ENCODE measurements at places on chromosomes 16 and 17.

DNA sequence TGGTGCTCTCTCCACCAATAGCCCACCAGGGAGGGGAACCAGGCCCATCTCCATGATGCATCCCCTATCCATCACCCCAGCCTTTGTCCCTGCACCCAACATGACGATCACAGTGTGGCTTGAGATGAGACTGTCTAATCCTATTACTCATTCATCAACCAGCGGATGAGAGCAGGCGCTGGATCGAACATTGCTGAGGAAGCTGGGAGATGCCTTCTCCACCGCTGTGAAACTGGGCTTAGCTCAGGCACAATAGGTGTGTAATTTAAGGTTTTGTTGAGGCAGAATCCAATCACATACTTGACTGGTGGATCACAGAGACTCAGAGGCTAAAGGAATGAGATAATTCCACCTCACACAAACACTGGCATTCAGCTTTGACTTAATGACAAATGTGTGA is 64.6 kb upstream of the IRX3 start:
- no peak overlapping the region for H3K27ac ChIP-seq
- no peak for DNase-seq
- H3K4me1 ChIP-seq, result no peaks in the 10 kb centered on the region
- H3K4me3 ChIP-seq, result no peak overlapping the region

GRCh38 chr16:73172973-73173709 is 125.2 kb upstream of the ZFHX3 start:
- H3K4me3 ChIP-seq, result no peak overlapping the region
- no peaks in the 10 kb centered on the region for H3K27me3 ChIP-seq
- H3K27ac ChIP-seq, result no peak overlapping the region
- no peaks in the 10 kb centered on the region for H3K36me3 ChIP-seq

- no peaks in the 10 kb centered on the region for H3K4me1 ChIP-seq
- no peak overlapping the region for H3K27ac ChIP-seq
- DNase-seq, result no peak
- H3K27me3 ChIP-seq, result no peaks in the 10 kb centered on the region
- no peak overlapping the region for H3K4me3 ChIP-seq
- H3K36me3 ChIP-seq, result no peaks in the 10 kb centered on the region
Measured at GRCh38 chr16:71214746-71215381, 15.7 kb downstream of the HYDIN start.

DNA sequence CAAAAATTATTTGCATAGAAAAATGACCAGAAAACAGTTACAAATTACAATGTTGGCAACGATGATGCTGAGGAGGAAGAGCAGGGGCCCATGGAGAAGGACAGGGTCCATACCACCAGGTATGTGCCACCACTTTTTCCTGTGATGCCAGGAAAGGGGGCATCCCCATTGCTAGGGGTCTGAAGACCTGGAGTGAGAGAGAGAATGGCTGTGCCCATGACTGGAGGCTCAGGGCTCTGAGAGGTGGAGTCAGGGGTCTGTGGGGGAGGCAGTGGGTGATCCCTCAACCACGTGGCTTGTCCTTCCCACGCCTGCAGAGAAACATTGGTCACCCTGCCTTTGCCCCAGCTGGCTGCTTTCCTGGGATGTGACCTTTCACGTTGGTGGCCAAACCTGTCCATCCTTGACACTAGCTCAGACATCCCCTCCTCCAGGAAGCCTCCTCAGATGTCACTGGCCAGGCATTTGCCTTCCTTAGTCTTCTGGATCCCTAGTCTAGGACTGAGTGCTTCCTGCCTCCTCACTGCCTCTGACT is 51.4 kb downstream of the SOCS1 start:
- no peaks in the 10 kb centered on the region for H3K27me3 ChIP-seq
- DNase-seq, result no peak

- H3K27me3 ChIP-seq, result no peaks in the 10 kb centered on the region
- peaks cover 11% of the 10 kb centered on the region for H3K36me3 ChIP-seq
- no peaks in the 10 kb centered on the region for H3K4me1 ChIP-seq
- DNase-seq, result no peak
- H3K27ac ChIP-seq, result no peak overlapping the region
Measured at GRCh38 chr16:46658925-46659324, 30.1 kb downstream of the VPS35 start.

- H3K27me3 ChIP-seq, result no peaks in the 10 kb centered on the region
- H3K36me3 ChIP-seq, result no peaks in the 10 kb centered on the region
- DNase-seq, result no peak
- H3K27ac ChIP-seq, result no peak overlapping the region
- no peaks in the 10 kb centered on the region for H3K4me1 ChIP-seq
Measured at GRCh38 chr16:74742051-74742481, 32.6 kb downstream of the FA2H start.

GRCh38 chr17:2002767-2003329 is 22.3 kb downstream of the RTN4RL1 start:
- no peak for DNase-seq
- H3K27me3 ChIP-seq, result no peaks in the 10 kb centered on the region
- H3K36me3 ChIP-seq, result no peaks in the 10 kb centered on the region
- H3K4me3 ChIP-seq, result no peak overlapping the region
- H3K27ac ChIP-seq, result no peak overlapping the region
- peaks cover 7% of the 10 kb centered on the region for H3K4me1 ChIP-seq

- H3K36me3 ChIP-seq, result no peaks in the 10 kb centered on the region
- no peak overlapping the region for H3K4me3 ChIP-seq
- peaks cover 12% of the 10 kb centered on the region for H3K4me1 ChIP-seq
- H3K27ac ChIP-seq, result no peak overlapping the region
- no peaks in the 10 kb centered on the region for H3K27me3 ChIP-seq
Measured at GRCh38 chr17:61833536-61834193, 29.7 kb downstream of the BRIP1 start.

- H3K4me1 ChIP-seq, result peaks cover 6% of the 10 kb centered on the region
- no peaks in the 10 kb centered on the region for H3K27me3 ChIP-seq
- H3K36me3 ChIP-seq, result no peaks in the 10 kb centered on the region
- no peak for DNase-seq
- no peak overlapping the region for H3K4me3 ChIP-seq
Measured at GRCh38 chr16:86836503-86837129, 258.3 kb downstream of the FOXL1 start.

GRCh38 chr17:4204710-4205173 is 59.0 kb downstream of the ANKFY1 start:
- no peak overlapping the region for H3K27ac ChIP-seq
- H3K27me3 ChIP-seq, result no peaks in the 10 kb centered on the region
- H3K4me1 ChIP-seq, result no peaks in the 10 kb centered on the region
- no peak for DNase-seq
- H3K36me3 ChIP-seq, result no peaks in the 10 kb centered on the region
- no peak overlapping the region for H3K4me3 ChIP-seq

GRCh38 chr17:49727380-49727779 is 19.6 kb upstream of the SLC35B1 start:
- H3K27me3 ChIP-seq, result no peaks in the 10 kb centered on the region
- no peak for DNase-seq
- H3K4me1 ChIP-seq, result no peaks in the 10 kb centered on the region
- no peaks in the 10 kb centered on the region for H3K36me3 ChIP-seq
- no peak overlapping the region for H3K27ac ChIP-seq

GRCh38 chr17:76318586-76318985 is 10.5 kb upstream of the QRICH2 start:
- no peaks in the 10 kb centered on the region for H3K4me1 ChIP-seq
- no peak overlapping the region for H3K27ac ChIP-seq
- peaks cover 4% of the 10 kb centered on the region for H3K36me3 ChIP-seq
- no peak overlapping the region for H3K4me3 ChIP-seq
- no peak for DNase-seq
- H3K27me3 ChIP-seq, result no peaks in the 10 kb centered on the region

- H3K4me1 ChIP-seq, result no peaks in the 10 kb centered on the region
- H3K27me3 ChIP-seq, result no peaks in the 10 kb centered on the region
- DNase-seq, result no peak
- H3K27ac ChIP-seq, result no peak overlapping the region
- no peaks in the 10 kb centered on the region for H3K36me3 ChIP-seq
- H3K4me3 ChIP-seq, result no peak overlapping the region
Measured at GRCh38 chr16:845351-845745, 44.8 kb upstream of the GNG13 start.

DNA sequence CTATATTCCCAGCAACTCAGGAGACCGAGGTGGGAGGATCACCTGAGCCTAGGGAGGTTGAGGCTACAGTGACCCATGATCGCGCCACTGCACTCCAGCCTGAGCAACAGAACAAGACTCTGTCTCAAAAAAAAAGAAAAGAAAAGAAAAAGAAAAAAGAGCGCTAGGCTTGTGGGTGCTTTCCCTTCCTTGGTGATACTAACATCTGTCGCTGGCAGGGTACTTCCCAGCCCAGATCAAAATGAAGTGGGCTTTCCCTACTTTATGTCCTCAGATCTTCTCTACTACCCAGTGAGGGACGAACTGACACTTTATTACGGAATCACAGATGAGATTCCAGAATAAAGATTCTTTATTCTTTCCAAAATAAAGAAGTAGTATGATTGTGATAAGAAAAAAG is 103.8 kb upstream of the NOL11 start:
- H3K4me3 ChIP-seq, result no peak overlapping the region
- no peak for DNase-seq
- no peaks in the 10 kb centered on the region for H3K36me3 ChIP-seq
- no peak overlapping the region for H3K27ac ChIP-seq

GRCh38 chr17:75020331-75021110 is 8.1 kb downstream of the MRPL58 start:
- H3K4me1 ChIP-seq, result no peaks in the 10 kb centered on the region
- H3K27ac ChIP-seq, result no peak overlapping the region
- H3K4me3 ChIP-seq, result no peak overlapping the region
- no peak for DNase-seq

DNA sequence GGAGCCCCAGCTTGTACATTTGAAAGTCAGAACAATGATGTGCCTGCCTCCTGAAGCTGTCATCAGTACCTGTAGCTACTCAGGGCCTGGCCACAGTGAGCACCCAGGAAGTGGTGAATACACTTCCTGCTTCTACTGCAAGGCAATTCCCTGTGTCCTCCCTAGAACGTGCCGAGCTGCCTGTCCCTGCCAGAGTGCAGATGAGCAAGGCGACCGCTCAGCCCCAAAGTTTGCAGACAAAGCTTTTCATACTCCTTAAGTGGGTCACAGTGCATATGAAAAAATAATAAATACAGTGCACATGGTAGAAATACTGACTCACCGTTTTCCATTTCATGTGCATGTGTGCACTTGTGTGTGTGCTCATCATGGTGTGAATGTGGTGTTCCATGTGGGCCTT is 77.3 kb downstream of the MPRIP start:
- no peak overlapping the region for H3K27ac ChIP-seq
- peaks cover 9% of the 10 kb centered on the region for H3K4me1 ChIP-seq
- no peak for DNase-seq
- no peaks in the 10 kb centered on the region for H3K27me3 ChIP-seq
- H3K36me3 ChIP-seq, result no peaks in the 10 kb centered on the region

DNA sequence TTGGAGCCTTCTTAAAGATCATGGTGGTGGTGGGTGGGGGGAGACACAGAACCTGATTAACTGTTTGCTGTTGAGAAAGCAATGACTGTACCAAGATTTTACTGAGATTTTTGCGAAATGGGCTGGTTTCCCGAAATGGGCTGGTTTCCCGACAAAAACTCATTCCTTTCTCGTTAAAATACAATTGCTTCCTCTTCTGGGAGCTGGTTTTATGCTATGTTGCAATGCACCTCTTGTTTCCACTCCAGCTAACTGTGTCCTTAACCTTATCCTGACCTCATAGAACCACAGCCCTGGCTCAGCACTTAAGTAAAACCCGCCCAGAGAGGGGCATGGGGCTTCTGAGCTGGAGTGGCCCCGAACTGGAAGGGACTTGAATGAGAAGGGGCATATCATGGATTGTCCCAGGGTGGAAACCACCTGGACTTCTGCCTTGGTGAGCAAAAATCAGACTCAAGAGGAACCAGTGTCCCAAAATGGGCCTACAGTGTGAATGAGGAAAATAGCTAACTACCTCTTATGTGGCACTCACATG is 20.9 kb downstream of the FAM20A start:
- no peak overlapping the region for H3K4me3 ChIP-seq
- H3K27me3 ChIP-seq, result no peaks in the 10 kb centered on the region
- no peaks in the 10 kb centered on the region for H3K4me1 ChIP-seq

GRCh38 chr17:13851889-13852288 is 217.4 kb upstream of the COX10 start:
- H3K27me3 ChIP-seq, result no peaks in the 10 kb centered on the region
- H3K27ac ChIP-seq, result no peak overlapping the region
- H3K36me3 ChIP-seq, result no peaks in the 10 kb centered on the region

Measured in Panc1 (cell line).